ENCODE measurements at places on chromosomes 11 and 22.
A peak's percentile ranks its signal among the peaks of the same experiment; 100 is the strongest.

DNA sequence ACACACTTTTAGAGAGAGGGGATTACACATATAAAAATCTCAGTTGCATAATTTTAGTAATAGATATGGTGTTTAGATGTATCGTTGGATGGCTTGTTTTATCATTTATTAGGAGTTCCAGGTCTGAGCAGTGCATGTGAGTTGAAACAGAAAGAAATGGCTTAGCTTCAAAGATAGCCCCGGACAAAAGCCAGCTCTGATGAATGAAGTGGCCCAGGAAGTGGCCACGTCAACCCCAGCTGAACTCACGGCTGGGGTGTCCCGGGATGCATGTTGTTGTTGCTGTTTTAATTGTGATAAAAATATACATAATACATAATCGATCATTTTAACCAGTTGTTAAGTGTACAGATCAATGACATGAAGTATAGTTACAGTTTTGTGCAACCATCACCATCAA lies 1513.6 kb downstream of the BRD1 start:
- DNase-seq = no peak

DNA sequence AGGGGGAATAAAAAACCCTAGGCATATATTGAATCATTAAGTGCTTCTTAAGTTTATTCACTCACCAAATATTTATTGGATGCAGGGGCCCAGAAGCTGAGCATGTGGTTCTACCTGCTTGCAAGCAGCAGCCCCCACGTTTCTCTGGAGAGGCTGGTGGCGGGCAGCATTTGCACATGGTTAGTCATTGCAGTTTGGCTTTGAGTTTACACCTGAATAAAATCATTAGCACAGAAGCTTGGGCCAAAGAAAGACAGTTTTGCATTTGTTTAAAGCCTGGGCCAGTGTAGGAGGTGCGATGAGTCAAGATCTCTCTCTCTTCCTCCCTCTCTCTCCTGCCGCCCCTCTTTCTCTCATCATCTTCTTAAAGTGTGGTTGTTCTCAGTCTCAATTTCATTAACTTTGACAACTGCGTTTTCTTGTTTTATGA lies 72.6 kb downstream of the C22orf31 start:
- DNase-seq = no peak

GRCh38 chr22:20983081-20983771 lies 1.1 kb downstream of the LZTR1 start:
- DNase-seq = peak; percentile 6

- no peak for DNase-seq
Measured at GRCh38 chr11:76007166-76007565, 192.2 kb downstream of the UVRAG start.

GRCh38 chr11:36155770-36156160 lies 133.5 kb downstream of the COMMD9 start:
- DNase-seq = peak; percentile 58

GRCh38 chr22:29718949-29719898 lies 579 bp upstream of the CABP7 start:
- DNase-seq = no peak

DNA sequence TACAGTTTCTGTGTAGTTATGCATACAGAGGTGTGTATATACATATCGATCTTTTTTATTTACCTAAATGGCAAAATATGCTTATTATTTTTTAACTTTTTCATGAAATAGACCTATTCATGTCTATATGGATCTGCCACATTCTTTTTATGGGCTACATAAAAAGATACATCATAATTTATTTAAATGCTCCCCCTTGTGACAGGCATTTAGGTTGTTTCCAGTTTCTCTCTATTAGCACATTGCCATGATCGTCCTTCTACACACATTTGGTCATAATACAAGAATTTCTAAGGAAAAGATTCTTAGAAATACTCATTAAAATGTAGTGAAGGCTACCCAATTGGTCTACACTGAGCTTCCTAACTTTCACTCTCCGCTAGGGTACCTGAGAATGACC lies 1067.4 kb downstream of the OPCML start:
- no peak for DNase-seq

DNA sequence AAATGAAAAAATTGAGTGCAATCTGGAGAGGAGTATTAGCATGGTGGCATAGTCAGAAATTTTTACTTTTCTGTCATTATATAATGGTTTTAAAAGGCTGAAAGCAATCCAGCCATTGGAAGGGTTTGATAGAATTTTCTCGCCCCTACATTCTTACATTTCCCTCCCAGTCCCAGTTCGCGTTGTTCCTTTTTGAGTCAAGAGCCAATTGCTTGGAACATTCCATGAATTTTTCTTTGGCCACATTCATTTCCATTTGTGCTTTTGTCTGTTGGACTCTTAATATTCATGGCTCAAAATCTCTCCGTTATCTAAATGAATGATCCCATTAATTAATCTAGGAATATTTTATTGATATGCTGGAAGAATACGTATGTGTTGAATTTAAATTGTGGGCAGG lies 66.0 kb downstream of the GRK3 start:
- DNase-seq = peak; percentile 14

DNA sequence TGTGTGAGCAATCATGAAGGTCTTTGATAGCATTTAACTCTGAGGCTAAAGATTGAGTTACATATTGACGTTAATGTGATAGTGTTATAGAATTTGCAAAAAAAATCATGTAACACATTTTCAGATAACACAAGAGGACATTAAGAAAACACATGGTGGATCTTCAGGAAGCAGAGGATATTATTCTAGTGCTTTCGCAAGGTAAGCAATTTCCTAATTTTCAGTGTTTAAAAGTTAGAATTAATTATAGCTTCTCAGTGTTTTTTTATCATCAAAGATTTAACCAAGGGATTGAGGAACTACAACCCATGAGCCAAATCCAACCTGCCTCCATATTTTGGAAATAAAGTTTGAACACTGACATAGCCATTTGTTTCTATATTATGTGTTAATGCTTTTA lies 78.5 kb downstream of the DKK3 start:
- no peak for DNase-seq

DNA sequence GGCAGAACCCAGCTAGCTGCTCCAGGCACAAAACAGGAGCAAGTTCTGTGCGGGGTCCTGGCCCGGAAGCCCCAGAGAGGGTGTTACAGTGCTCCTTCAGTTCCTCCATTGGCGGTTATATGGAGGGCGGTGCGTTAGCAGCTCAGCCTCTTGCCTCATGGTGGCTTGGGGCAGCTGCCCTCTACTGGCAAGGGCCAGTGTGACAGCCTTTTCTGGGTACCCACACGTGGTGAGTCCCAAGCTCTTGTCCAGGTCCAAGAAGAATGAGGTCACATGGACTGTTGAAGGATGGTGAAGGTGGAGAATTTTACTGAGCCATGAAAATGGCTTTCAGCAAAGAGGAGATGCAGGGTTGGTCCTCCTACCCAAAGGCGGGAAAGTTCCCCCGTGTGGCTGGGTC lies 100.5 kb downstream of the WT1 start:
- DNase-seq = no peak

DNA sequence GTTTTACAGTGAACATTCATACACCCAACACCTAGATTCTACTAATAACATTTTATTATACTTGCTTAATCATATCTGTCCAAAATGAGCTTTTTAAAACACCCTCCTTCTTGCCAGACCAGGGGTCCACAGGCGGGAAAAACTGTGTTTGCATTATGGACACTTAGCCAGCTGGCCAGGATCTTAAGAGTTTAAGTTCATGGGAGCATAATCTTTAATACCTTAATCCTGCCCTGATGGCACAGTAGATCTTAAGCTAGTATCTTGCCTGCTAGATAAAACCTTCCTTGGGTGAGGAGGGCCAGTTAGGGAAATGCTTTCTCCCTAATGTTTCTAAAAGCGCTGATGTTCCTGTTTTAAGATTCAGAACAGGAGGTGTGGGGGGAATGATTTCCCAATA lies 13.1 kb upstream of the CCDC134 start:
- no peak for DNase-seq

- no peak for DNase-seq
Measured at GRCh38 chr11:44943696-44944095, 7.0 kb downstream of the TP53I11 start.

DNA sequence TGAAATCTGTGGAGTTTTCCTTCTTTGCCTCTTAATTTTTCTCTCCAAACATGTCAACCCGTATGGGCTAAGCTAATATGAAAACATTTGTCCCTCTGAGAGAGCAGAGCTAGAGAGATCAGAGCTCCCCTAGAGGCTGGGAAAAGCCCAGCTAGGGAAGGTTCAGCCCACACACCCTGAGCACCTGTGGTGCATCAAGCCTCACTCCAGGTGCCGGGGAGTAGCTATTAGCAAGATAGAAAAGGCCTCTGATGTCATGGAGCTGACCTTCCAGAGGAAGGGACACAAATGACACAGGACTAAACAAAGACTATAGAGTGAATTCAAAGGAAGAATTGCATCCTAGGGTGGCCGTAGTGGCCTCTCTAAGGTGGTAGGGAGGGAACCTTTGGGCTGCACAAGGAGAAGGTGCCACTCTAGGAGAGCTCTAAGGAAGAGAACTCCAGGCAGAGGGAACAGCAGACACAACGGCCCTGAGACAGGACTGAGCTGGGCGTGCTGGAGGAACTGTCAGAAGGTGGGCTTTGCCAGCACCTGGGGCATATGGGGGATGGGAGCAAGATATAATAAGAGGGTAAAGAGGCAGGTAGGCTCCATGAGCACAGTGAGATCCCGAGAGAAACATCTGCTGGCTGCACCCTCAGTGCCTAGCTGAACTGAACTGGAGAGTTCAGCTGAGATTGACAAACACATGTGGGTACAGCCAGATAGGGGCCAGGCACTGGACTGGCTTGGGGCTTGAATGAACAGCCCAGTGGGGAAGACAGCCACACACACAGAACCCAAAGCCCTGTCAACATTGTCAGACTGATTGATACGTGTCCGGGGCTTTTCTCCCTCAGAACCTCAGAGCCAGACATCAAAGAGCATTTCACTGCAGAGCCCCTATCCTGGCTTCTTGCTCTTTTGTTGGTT lies 65.5 kb upstream of the DRD2 start:
- no peak for DNase-seq
